Neural progenitor cell (in vitro differentiated cells): ENCODE measurements at places on chromosomes 3 and 15.
A peak's percentile ranks its signal among the peaks of the same experiment; 100 is the strongest.

- H3K4me1 ChIP-seq = peaks cover 21% of the 10 kb centered on the region
- peak; percentile 99 for DNase-seq
Observed at GRCh38 chr3:23916886-23917678, at the start of the genes NKIRAS1 and RPL15. Gene NKIRAS1, minus strand, starts transcription at chr3:23916990. Its CDS starts 6,086 bp downstream, at chr3:23910904. Gene RPL15, plus strand, starts transcription at chr3:23917132. Its CDS starts 728 bp downstream, at chr3:23917860.

DNA sequence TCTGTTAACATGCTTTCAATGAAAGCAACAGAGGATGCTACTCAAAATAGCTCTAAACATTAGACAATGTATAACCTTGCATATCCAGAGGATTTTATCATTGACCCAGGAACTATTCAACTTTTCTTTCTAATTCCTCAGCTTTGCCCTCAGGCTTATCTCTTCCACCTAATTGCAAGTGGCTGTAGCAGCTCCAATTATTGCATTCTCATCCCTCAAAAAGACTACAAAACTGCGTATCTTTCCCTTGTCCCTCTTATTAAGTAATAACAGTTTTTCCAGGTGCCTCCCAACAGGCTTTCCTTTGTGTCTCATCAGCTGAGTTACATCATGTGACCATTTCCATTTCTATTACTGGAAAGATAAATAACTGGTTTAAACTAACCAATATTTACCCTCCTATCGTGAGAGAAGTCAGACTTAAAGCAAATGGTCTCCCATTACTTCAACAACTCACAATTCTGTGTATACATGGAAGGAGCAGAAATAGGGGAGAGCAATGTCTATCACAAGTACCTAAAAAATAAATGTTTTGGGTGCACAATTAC, 78.0 kb upstream of the MBNL1 start:
- no peaks in the 10 kb centered on the region for H3K27me3 ChIP-seq
- no peaks in the 10 kb centered on the region for H3K36me3 ChIP-seq
- no peak overlapping the region for H3K27ac ChIP-seq
- DNase-seq = no peak
- H3K4me3 ChIP-seq = no peak overlapping the region
- H3K4me1 ChIP-seq = no peaks in the 10 kb centered on the region

- H3K4me3 ChIP-seq = no peak overlapping the region
- peaks cover 21% of the 10 kb centered on the region for H3K4me1 ChIP-seq
- H3K36me3 ChIP-seq = no peaks in the 10 kb centered on the region
- H3K27me3 ChIP-seq = no peaks in the 10 kb centered on the region
Observed at GRCh38 chr3:46112984-46113383, 85.7 kb upstream of the XCR1 start.

GRCh38 chr3:24520976-24521419, 26.3 kb upstream of the THRB start:
- H3K4me3 ChIP-seq = peak overlapping the region; percentile 71
- no peaks in the 10 kb centered on the region for H3K36me3 ChIP-seq
- peaks cover 11% of the 10 kb centered on the region for H3K4me1 ChIP-seq
- no peak overlapping the region for H3K27ac ChIP-seq

- no peak overlapping the region for H3K27ac ChIP-seq
- no peaks in the 10 kb centered on the region for H3K4me1 ChIP-seq
- DNase-seq = no peak
- no peak overlapping the region for H3K4me3 ChIP-seq
Observed at GRCh38 chr3:12935023-12935860, 93.9 kb upstream of the RPL32 start.

DNA sequence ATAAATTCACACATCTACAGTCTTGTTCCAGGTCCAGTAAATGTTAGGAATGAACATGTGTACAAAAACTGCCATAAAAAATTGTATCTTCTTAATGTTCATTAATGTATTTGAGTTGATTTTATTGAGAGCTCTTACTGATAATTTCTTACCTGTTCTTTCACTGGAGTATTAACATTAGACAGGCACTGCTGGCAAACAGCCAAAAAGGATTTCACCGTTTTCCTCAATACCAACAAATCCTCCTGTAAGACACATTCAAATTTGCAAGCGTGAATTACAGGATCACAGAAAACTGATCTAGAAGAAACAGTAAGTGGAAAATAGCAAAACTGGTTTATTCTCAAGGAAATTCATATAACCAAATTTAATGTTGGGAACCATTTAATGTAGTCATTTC, 127.4 kb downstream of the PCCB start:
- DNase-seq = no peak
- H3K4me1 ChIP-seq = no peaks in the 10 kb centered on the region
- no peaks in the 10 kb centered on the region for H3K27me3 ChIP-seq
- H3K27ac ChIP-seq = no peak overlapping the region
- no peaks in the 10 kb centered on the region for H3K36me3 ChIP-seq

DNA sequence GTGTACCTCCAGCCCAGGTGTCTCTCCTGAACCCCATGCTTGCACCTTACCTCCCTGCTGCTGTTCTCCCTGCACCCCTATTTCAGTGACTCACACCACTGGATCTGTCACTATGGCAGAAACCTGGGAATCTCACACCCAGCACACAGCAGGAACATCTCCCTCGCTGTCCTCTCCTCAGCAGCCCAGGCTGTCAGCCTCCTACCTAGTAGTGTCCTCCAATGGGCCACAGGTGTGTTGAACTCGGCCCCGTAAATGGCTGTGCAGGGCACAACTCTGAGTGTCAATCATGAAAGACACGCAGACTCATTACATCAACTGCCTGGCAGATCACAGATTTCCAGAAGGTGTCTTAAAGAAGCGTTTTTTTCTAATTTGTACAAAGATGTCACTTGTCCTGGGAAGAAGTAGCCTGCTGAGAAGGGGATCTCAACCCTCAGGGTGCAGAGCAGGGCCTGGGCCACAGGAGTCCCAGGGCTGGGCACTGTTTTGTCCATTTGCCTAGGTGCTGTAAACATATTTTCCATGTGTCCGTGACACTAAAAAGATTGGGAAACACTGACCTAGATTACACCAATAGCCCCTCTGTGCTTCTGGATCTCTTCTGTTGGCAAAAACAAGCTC, 33.8 kb downstream of the HOMER2 start:
- H3K27ac ChIP-seq = no peak overlapping the region
- H3K4me1 ChIP-seq = no peaks in the 10 kb centered on the region
- H3K36me3 ChIP-seq = no peaks in the 10 kb centered on the region
- no peak overlapping the region for H3K4me3 ChIP-seq
- no peaks in the 10 kb centered on the region for H3K27me3 ChIP-seq
- no peak for DNase-seq

DNA sequence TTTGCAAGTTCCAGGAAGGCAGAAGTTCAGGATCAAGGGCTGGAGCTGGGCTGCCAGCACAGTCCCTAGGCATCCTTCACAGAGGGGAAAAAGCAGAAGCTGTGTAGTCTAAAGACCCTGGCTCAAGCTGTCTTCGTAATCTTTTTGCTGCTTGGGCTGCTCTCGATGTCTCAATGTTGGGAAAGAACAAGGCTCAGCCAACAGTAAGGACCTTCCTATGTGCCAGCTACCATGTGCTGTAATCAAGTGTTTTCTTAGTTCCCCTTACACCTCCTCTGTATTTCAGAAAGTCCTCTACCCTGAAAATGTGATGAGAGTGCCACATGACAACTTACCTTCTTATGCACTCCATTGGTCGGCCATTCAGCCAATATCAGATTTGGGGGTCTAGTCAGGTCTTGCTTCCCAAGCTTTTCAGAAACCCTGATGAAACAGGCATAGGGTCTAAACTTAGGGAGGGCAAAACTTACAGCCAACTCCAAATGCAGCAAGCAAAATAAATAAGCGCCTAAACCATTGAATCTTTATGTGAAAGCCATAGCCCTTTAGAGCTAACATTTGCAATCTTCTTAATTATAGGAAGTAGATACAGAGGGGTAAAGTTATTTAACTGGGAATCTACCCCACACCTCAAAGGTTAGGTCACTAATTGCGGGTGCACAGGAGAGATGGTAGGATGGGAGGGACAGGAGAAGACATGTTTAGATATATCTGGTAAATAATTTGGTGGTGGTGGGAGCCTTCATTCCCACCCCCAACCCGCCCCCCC, 1.2 kb upstream of the EDEM1 start:
- H3K4me1 ChIP-seq = no peaks in the 10 kb centered on the region
- H3K27me3 ChIP-seq = peaks cover 20% of the 10 kb centered on the region
- DNase-seq = no peak
- H3K4me3 ChIP-seq = peak overlapping the region; percentile 75

DNA sequence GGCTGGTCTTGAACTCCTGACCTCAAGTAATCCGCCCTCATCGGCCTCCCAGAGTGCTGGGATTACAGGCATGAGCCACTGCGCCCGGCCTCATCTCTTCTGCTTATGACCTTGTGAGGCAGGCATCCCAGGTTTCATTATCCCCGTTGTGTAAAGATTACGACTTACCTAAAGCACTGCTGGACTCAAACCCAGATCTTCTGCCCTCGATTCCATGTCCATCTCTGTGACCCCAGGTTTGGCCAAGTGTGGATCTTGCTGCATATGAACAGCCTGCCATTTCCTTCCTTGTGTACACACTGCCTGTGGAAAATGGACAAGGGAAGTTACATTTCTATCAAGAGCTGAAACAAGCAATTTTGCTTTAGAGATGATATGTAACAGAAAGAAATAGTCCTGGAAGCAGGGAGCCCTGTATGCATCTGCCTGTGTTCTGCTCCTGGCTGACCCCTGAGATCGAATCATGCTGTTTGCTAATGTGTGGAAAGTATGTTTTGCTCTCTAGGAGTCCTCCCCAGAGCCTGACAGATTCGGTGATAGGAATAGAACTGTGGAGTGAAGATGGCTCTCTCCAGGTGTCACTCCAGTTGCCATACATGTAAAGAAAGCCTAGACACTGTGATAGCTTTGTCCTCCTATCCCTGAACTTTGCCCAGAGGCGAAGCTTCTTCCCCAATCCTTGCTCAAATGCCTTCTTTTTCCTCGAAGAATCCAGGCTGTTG, 11.8 kb upstream of the LIPC start:
- no peaks in the 10 kb centered on the region for H3K27me3 ChIP-seq
- H3K4me1 ChIP-seq = no peaks in the 10 kb centered on the region
- no peaks in the 10 kb centered on the region for H3K36me3 ChIP-seq
- H3K27ac ChIP-seq = no peak overlapping the region

DNA sequence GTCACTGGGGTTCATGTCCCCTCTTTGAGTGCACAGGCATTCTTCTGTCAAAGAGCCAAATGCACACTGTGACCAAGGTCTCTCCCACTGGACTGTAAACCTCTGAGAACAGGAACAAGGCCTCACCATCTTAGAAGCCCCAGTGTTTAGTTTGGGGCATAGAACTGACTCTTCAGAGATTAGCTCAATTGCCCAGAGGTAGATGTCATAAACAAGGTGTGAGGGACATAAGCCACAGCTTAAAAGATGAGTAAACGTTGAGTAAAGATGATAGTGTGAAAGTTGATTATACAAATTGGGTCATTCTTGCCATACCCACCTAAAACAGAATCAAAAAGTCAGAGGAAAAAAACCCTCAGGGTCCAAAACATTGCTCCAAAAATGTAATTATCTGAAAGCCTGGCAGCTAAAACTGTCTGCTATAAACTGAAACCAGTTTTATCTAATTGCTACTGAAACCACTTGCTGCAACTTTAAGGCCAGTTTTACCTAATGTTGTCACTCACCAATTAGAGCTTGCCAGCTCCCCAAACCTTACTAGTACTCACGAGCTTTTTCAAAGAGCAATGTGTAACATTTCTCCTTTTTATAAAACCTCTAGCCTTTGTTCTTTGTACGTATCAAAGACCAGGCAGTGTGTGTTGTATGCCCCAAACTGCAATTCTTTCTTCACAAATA, 415.2 kb downstream of the RAP2B start:
- H3K27me3 ChIP-seq = no peaks in the 10 kb centered on the region
- no peak overlapping the region for H3K27ac ChIP-seq
- no peak for DNase-seq
- H3K36me3 ChIP-seq = no peaks in the 10 kb centered on the region
- no peak overlapping the region for H3K4me3 ChIP-seq

DNA sequence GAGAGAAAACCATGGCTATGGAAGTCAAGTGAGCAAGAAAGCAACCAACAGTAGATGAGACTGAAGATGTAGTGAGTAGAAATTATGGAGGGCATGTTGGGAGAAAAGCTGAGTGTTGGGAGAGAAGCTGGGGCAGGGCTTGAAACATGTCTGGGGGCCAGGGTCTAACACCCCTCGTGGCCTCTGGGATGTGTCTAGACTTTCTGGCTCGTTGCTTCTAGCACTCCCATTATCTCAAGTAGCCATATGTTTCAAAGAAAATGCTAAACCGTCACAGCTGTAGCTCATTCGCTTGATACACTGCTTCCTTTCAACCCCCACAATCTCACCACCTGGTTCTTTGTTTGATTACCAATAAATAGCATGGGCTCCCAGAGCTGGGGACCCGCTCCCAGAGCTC, 83.8 kb upstream of the BCHE start:
- H3K36me3 ChIP-seq = no peaks in the 10 kb centered on the region
- no peak overlapping the region for H3K27ac ChIP-seq
- no peak for DNase-seq
- no peak overlapping the region for H3K4me3 ChIP-seq

DNA sequence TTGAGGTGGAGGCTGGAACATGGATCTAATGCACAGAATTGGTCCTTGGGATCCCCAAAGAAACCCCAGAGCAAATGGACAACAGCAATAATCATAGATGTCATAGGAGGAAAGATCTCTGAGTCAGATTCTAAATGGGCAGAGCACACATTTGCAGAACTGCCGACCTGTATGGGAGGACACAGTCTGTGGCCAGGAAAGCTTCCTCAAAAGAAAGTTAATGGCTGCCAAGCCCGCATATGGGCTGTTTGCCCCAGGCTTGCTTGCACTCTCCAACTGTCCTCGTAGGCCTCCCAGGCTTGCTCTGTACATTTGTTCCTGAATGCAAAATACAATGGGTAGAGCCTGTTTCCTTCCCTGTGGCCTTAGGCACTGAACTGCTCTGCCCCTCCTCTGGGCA, 102.0 kb upstream of the PLXNA1 start:
- DNase-seq = no peak
- H3K4me3 ChIP-seq = no peak overlapping the region
- no peak overlapping the region for H3K27ac ChIP-seq

GRCh38 chr3:50587806-50588758, 18.8 kb downstream of the HEMK1 start:
- no peaks in the 10 kb centered on the region for H3K4me1 ChIP-seq
- peaks cover 2% of the 10 kb centered on the region for H3K27me3 ChIP-seq
- DNase-seq = no peak
- no peak overlapping the region for H3K4me3 ChIP-seq
- no peaks in the 10 kb centered on the region for H3K36me3 ChIP-seq

DNA sequence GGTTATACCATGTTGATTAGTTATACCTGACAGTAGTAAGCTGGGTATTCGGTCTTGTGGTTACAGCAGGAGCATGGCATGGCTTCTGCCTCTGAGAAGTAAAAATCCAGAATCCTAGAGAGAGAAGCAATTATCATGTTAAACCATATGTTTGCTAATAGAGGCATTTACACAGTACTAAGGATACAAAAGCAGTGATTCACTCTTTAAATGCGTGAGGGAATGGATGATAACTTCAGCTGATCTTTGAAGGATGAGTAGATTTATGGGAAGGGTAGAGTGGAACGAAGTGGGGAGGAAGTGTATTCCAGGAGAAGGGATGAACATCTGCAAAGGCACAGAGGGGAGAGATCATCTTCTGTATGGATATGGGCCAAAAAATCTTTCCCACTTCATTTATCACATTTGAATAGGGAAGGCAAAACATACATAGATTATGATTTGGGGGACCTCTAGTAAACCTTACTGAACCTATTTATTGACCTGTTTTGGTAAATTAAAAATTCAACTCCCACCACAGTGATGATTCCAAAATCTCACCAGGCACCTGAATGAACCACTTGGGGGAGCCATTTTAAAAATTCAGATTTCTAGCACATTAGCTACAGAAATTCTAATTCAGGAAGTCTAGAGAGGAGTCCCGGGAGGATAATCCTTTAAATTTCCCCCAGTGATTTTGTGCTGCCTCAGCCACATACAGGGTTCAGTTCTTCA, 35.1 kb downstream of the IGSF10 start:
- H3K4me3 ChIP-seq = no peak overlapping the region
- no peaks in the 10 kb centered on the region for H3K36me3 ChIP-seq
- no peaks in the 10 kb centered on the region for H3K4me1 ChIP-seq
- H3K27ac ChIP-seq = no peak overlapping the region
